ENCODE measurements at places on chromosomes 3 and 15.

GRCh38 chr15:95263751-95264150, 1032.4 kb downstream of the MCTP2 start:
- peaks cover 9% of the 10 kb centered on the region for H3K4me1 ChIP-seq
- H3K27me3 ChIP-seq = peaks cover 44% of the 10 kb centered on the region
- DNase-seq = no peak
- no peak overlapping the region for H3K4me3 ChIP-seq

DNA sequence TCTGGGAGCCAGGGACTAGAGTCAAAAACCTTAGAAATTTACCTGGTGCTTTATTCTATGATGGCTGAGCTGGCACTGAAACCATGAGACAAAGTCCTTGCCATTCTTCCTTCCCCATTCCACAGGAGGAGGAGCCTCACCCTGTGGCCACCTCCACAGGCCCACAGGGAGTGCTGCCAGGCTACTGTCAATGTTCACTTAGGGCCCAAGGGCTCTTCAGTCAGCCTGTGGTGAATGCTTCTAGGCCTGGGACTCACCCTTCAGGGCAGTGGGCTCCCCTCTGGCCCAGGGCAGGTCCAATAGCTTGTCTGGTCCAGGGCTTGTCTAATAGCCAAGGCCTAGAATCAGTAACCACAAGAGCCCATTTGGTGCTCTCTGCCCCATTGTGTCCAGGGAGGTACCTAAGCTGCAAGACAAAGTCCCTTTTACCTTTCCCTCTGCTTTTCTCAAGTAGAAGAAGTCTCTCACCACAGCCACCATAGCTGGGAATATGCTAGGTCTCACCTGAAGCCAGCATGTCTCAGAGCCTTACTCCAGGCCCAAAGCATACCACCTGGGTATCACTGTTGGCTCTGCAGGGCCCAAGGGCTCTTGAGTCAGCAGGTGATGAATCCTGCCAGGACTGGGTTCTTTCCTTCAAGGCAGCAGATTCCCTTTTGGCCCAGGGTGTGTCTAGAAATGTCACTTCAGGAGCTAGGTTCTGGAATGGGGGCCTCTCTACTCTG, 61.8 kb upstream of the CHRNB4 start:
- H3K27ac ChIP-seq = no peak overlapping the region
- H3K36me3 ChIP-seq = no peaks in the 10 kb centered on the region
- peaks cover 54% of the 10 kb centered on the region for H3K27me3 ChIP-seq

GRCh38 chr3:4997946-4998345, 18.7 kb downstream of the BHLHE40 start:
- no peak overlapping the region for H3K4me3 ChIP-seq
- no peak for DNase-seq
- H3K4me1 ChIP-seq = peaks cover 72% of the 10 kb centered on the region
- no peak overlapping the region for H3K27ac ChIP-seq

DNA sequence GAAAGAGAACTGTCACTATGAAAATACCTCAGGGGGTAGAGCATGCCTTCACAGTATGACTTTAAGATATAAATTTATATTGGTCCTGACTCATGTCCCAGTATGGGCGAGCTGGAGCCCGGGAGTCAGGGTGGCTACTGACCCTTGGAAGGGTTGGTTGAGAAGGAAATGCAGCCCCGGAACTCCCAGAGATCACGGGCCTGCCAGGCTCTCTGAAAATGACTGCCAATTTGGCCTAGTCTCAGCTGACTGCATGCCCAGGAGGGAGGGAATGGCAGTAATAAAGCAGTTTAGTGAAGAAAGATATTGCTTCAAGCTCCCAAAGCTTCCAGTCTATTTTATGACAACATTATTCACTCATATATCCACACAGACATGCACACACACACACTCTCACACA, 299.0 kb downstream of the NR2F2 start:
- DNase-seq = no peak
- H3K4me1 ChIP-seq = no peaks in the 10 kb centered on the region
- H3K27me3 ChIP-seq = no peaks in the 10 kb centered on the region

GRCh38 chr3:34387826-34388564, 589.6 kb downstream of the PDCD6IP start:
- no peak overlapping the region for H3K4me3 ChIP-seq
- H3K36me3 ChIP-seq = no peaks in the 10 kb centered on the region
- DNase-seq = no peak
- H3K27ac ChIP-seq = no peak overlapping the region
- H3K27me3 ChIP-seq = no peaks in the 10 kb centered on the region

DNA sequence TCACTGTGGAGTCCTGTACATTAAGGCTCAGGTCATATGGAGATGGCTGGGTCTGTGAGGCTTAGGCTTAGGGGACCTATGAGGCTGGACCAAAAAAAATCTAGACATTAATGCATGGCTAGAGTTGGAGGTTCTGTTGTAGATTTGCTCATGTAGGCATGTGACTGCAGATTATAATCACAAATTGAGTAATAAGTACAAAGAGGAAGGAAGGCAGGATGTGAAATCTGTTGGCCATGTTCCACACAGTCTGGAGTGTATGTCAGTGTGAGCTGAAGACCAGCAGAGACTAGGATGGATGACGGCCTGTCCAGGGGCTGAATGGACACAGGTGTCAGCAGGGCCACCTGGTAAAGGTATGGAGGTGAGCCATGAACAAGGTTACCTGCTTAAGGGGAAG, at the start of gene ST3GAL6:
ST3GAL6 (plus strand) TSS at position 265 of the 400 bp plus-strand sequence. CDS start 5,101 bp downstream, outside the sequence.
- H3K36me3 ChIP-seq = no peaks in the 10 kb centered on the region
- H3K27me3 ChIP-seq = peaks cover 34% of the 10 kb centered on the region
- no peak for DNase-seq
- H3K4me1 ChIP-seq = peaks cover 4% of the 10 kb centered on the region

DNA sequence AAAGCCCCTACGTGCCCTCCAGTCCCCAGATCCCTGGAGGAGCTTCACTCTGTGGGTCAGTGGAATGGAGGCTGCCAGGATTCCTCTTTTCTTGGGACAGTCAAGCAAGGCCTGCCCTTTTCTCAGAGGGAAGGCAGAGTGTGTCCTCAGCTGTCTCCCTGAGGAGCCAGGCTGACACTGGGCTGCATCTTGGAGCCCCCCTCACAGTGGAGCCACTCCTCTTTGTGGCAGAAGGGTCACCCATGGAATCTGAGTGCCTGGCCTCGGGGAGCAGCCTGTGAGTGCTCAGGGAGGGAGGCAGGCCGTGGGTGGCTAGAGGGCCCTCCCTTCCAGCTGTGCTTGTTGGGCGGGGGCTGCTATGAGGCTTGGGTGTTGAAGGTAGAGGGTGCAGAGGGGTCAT, 41.2 kb downstream of the BOC start:
- no peak overlapping the region for H3K27ac ChIP-seq
- DNase-seq = no peak
- no peaks in the 10 kb centered on the region for H3K36me3 ChIP-seq
- H3K27me3 ChIP-seq = peaks cover 10% of the 10 kb centered on the region
- H3K4me3 ChIP-seq = no peak overlapping the region

DNA sequence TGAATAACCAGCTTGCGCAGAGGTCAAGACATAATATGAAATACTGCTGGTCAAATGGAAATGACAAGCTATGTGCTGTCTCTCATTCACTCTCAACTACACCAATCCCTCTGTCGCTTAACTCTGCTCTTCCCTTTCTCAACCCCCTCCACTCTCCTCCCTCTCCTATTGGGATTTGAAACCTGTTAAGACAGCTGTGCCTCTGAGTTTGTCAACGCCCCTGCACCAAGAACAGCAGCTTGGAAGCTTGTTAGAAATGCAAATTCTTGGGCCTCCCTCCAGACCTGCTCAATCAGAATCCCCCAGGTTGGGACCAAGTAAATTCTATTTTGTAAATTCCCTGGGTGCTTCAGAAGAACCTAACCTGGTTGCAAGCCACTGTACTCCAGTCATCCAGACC, 149.7 kb upstream of the ATP2B2 start:
- no peaks in the 10 kb centered on the region for H3K36me3 ChIP-seq
- DNase-seq = no peak
- H3K27me3 ChIP-seq = peaks cover 24% of the 10 kb centered on the region
- H3K4me1 ChIP-seq = no peaks in the 10 kb centered on the region
- H3K4me3 ChIP-seq = no peak overlapping the region

DNA sequence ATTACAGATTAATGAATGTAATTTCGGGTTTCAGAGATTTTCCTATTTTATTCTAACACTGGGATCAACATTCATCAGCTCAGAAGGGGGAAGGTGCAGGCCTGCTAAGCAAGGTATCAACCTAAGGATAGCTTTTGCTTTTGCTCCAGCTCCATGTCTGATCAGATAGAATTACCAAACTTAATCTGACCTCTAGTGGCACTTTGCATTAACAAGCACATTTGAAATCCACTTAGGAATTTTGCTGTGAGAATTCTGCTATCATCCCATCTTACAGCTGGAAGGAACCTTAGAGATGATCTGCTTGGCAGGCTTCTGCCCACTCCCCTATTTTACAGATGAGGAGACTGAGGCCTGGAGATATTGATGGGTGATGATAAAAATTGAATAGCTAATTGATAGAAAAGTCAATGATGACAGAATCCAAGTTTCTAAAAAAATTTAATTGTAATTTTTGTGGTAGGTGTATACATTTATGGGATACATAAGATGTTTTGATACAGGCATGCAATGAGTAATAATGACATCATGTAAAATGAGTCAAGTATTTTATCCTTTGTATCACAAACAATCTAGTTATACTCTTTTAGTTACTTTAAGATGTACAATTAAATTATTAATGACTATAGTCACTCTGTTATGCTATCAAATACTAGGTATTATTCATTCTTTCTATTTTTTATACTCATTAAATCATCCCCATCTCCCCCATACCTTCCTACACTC, 209.2 kb upstream of the ZPLD1 start:
- H3K27me3 ChIP-seq = peaks cover 30% of the 10 kb centered on the region
- no peak for DNase-seq
- H3K4me1 ChIP-seq = peaks cover 19% of the 10 kb centered on the region
- H3K4me3 ChIP-seq = no peak overlapping the region

DNA sequence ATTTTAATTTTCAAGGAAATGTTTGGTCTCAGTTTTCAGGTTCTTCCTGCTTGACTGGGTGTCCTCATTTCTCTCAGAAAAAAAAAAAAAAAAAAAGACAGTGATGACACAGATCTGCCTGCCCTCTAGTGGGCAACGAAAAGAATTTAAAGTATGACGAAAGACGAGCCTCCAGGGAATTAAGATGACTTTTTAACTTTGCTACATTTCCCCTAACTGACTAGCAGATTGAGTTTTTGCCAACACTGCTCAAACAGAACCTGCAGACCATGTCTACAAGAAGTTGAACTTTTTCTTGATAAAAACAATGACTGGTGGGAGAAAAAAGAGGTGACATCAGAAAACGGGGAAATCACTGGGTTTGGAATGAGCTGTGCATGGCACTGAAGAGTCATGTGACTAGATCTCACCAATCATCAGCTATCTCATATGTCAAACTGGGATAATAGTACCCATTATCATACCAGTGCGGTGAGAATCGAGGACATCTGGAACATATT, 40.8 kb downstream of the EOMES start:
- peak overlapping the region; percentile 41 for H3K4me3 ChIP-seq
- peak overlapping the region; percentile 70 for H3K27ac ChIP-seq
- no peak for DNase-seq
- H3K4me1 ChIP-seq = peaks cover 10% of the 10 kb centered on the region
- H3K27me3 ChIP-seq = peaks cover 2% of the 10 kb centered on the region

Measured in activated CD8-positive, alpha-beta memory T cell treated with anti-CD3 and anti-CD28 coated beads, Interleukin-2, amount 10 ng/mL, durations not matched to agents 7 days and 5 days (primary cell).